CD4-positive, alpha-beta T cell treated with Interleukin-15 for 4 hours (primary cell): ENCODE measurements at places on chromosomes 7 and 10.

GRCh38 chr10:74976565-74976964 is 134.9 kb upstream of the SAMD8 start:
- no peak for DNase-seq

GRCh38 chr7:281637-282036 is 8.3 kb upstream of the FOXL3 start:
- DNase-seq, result no peak

DNA sequence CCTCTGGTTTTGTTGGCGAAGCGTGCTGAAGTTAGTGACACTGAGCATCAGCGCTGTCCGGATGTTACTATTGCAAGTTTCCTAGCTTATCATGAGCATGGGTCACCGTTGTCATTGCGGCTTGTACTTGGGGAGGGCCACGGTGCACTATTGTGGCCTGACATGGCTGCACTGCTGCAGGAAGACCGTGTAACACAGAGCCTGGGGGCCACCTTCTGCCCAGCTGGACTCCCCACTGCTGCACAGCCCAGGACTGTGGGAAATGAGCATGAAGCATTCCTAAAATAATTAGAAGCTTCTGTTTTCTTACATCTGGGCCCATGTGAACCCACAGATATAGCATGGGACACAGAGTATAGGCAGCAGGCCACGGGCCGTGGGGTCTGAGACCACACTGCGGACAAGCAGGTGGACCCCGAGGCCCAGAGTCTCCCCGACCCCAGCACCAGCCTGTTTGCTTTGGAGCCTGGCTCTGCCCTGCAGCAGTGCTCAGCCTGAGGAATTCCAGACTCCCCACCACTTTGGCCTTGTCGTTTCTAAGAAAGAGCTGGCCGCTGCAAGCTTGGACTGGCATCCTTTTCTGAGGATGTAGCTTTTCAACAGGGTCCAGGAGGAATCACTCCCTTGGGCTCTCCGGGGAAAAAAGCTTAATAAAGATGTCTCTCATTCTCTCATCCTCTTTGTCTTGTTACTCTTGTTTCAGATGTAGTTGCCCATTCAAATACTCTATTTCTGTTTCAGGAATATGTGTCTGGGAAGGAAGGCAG is 179.2 kb downstream of the CCDC3 start:
- DNase-seq, result no peak

DNA sequence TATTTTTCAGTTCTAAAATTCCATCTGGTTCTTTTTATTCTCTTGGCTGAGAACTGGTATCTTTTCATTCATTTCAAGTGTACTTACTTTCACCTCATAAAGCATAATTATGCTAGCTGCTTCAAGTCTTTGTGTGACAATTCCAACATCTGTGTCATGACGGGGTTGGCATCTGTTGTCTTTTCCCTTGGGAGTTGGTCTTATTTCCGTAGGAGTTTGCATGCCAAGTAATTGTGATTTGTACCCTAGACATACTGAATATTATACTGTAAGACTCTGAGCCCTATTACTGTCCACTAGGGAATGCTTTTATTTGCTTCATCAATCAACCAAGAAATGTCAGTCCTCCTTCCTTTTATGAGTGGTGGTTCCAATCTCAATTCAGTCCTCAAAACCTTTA is 24.6 kb upstream of the HUS1 start:
- DNase-seq, result no peak

GRCh38 chr10:50586740-50587088 is 37.0 kb downstream of the SGMS1 start:
- DNase-seq, result no peak

GRCh38 chr7:74568658-74569057 is 88.9 kb upstream of the GTF2I start:
- DNase-seq, result no peak

DNA sequence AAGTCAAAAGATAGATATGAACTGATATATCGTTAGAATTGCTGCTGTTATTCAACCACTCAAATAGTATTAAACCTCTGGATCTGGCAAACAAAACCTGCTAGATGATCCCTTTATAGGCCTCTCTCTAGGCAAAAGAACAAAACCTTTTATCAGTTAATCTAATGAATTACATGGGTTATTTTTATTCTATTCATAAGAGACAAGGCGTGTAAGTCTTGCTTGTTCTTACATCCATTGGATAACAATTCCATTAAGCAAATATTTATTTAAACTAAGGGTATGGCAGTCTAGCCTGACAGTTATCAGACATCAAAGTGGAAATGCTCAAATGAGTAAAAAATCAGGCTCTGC is 16.6 kb upstream of the ADRB1 start:
- no peak for DNase-seq

DNA sequence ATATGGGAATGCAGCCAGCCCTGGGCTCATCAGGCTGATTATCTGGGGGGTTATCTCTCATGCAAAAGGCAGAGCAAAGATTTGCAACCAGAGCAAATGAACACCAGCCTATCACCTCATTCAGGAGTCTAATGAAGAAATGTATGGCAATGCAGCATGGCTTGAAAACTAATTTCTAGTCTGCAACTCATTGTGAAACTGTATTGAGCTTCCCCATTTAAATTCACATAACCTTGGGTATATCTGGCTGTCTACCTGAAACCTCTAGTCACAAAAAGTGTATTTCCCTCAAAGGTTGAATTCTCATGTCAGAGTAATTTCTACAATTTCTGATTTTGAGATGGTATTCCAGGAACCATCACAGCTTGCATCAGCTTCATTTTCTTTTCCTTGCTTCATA is 240.0 kb downstream of the SDHAF3 start:
- DNase-seq, result no peak

GRCh38 chr10:65751218-65751617 is 1174.6 kb upstream of the LRRTM3 start:
- no peak for DNase-seq

- no peak for DNase-seq
These were observed 54.6 kb upstream of the RNF32 start for GRCh38 chr7:156585926-156586325.

- no peak for DNase-seq
These were observed 34.4 kb downstream of the CSGALNACT2 start for GRCh38 chr10:43172645-43173044.

DNA sequence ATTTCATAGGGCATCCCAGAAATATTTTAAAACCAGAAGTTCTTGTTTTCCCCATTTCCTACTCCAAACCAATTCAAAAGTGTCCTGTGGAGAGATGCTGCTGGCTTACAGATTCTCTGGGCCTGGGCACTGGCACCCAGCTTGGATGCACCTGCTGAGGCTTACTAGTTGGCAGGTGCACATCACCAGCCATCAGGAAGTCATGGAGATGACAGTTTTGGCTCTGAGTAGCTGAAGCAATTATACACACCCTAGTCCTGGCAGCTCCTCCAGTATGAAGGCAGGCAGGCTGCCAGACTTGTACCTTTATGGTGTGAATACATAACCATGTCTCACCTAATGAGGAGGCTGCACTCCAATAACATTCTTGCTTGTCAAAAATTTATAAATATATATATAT is 276.6 kb upstream of the GHITM start:
- no peak for DNase-seq

DNA sequence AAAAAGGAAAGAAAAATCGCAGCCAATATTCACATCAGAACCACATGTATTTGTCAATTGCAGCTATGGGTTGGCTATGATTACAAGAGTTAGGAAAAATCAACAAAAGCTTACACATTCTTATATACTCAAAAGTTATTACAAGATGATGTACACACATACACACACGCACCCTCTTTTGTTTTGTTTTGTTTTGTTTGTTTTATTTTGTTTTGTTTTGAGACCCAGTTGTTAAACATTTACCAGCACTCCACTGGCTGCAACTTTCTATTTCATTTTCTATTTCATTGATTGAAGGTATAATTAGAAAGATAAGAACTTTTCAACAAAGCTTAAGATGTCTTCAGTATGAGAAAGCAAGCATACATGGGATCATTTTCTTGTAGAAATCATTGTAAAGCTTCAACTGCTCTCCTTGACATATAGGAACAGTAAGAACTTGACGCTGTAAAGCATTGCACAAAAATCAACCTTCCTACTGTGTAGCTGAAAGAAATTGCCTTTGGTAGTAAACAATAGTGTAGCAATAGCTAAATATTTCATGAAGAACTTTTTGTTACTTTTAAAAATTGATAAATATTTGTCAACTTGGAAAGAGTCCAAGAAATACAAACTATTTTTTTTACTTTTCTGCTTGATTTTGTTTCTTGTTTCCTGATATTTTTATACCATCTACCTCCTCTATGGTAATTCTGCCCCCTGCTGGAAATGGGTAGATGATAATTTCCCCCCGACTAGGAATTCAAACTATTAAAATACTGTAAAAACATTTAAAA is 205.9 kb downstream of the MBL2 start:
- DNase-seq, result no peak

- no peak for DNase-seq
These were observed 11.4 kb upstream of the MGMT start for GRCh38 chr10:129455625-129456024.

- no peak for DNase-seq
These were observed 46.9 kb downstream of the GPR141 start for GRCh38 chr7:37730501-37730900.

GRCh38 chr10:83612050-83612449 is 527.3 kb upstream of the GHITM start:
- DNase-seq, result no peak

GRCh38 chr7:20651960-20652544 is 36.6 kb downstream of the ABCB5 start:
- no peak for DNase-seq

GRCh38 chr10:30873411-30873810 is 158.3 kb downstream of the ZNF438 start:
- DNase-seq, result no peak

GRCh38 chr7:35253460-35253709 is 515 bp downstream of the TBX20 start:
- no peak for DNase-seq

DNA sequence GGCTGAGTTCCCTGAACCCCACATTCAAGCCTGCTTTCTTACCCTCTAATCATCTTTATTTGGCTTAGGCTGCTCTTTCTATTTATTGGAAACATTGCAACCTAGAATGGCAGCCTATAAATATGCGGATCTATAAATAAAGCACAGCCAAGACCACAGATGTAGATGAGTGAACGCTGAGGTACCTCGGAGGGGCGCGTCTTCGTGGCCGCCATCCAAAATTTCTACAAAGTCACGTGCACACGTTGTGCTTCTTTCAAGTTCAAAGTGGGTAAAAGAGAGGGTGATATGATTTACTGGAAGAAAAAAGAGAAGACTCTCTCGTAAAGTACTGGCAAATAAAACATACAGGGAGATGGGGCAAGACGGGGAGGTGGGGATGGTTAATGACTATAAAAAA is 132.6 kb upstream of the RSU1 start:
- DNase-seq, result no peak

GRCh38 chr10:109698086-109698485 is 225.2 kb downstream of the XPNPEP1 start:
- no peak for DNase-seq

GRCh38 chr7:148972375-148972774 is 55.9 kb downstream of the PDIA4 start:
- DNase-seq, result no peak

DNA sequence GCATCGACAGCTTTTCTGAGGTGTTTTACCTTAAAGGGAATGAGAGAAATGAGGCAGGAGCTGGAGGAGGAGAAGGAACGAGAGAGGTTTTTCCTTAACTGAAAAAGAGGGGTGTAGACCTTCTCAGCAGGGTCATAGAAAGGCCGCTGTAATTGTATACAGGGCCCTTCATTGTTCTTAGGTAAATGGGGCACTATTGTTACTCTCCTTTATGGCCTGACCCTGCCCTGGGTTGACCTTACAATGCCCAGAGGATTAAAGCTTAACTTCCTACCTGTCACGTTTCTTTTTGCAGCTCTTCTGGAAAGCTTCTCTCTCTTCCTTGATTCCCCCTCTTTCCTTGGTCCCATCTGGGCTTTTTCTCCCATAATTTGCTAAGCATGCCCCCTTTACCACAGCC is 13.7 kb upstream of the PDLIM1 start:
- no peak for DNase-seq

DNA sequence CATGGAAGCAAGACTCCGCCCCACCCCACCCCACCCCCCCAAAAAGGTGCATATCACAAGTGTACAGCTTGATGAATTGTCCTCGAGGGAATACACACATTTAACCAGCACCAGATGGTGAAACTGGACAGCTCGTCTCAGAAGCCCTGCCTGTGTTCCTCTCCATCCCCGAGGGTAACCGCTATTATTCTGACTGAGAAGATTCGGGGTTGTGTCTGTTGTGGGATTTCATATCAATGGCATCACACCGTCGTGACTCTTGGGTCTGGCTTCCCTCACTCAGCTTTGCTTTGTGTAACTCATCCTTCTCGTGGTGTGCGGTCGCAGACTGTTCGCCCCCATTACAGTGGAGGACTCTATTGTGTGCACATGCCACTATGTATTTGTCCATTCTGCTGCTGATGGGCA is 18.9 kb downstream of the PODXL start:
- no peak for DNase-seq

DNA sequence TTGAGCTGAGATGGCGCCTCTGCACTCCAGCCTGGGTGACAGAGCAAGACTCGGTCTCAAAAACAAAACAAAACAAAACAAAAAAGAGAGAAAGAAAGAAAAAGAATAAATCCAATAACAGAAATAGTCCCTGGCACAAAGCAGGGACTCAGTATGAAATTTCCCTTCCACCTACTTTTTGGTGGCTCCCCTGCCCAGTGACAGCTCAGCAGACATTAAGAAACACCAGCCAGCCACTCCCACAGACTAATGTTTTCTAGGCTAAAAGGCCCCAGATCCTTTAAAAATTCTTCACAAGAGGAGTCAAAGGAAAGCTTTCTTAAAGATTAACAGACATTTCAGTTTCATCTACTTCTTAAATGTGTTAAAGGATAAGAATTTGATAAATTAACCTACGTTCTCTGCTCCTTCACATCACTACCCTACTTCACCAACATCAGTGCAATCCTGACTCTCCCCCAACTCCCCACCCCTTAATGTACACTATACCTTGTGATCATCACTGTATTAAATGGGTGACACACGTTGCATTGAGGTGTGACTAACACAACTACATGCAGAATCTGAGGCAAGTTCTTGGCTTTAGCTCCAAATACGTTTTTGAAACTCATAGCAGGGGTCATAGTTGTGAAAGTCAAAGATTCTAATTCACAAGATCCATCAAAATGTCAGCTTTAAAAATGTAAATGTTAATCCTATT is 114.5 kb upstream of the CAV2 start:
- no peak for DNase-seq

- DNase-seq, result no peak
These were observed 26.3 kb downstream of the HECW1 start for GRCh38 chr7:43138710-43139109.

DNA sequence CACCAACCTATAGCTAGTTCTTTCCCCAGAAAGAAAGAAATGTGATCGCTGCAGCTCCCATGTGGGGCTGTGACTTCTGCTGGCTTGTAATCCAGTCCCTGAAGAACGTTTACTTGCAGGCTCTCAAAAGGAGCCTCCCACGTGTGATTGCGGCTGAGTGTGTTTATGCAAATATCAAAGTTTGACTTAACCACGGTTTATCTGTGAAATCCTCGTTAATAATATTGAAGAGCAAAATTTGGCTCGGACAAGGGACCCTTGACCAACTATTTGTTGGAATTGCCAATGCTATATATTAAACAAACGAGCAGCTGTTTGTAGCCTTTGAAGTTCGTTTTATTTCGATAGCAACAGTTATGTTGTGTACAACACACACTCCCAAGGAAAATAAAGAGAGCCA is 470.1 kb upstream of the NRP1 start:
- DNase-seq, result no peak
